ENCODE measurements at places on chromosomes 13 and 19. TPM values are rescaled to one million over a fixed set of nuclear protein-coding genes. Genes with fewer than 3 reads are reported as not detected.
A peak's percentile ranks its signal among the peaks of the same experiment; 100 is the strongest.

TBXA2R gene
- 1.5 TPM for total RNA-seq

ERICH4 gene
- total RNA-seq: not detected

GIPC3 gene
- 0.65 TPM for total RNA-seq

RASIP1 gene
- 74.0 TPM for total RNA-seq

IGFL3 gene
- not detected for total RNA-seq

CFD gene
- 1.2 TPM for total RNA-seq

SIGLEC9 gene
- total RNA-seq: 0.20 TPM

ZNF544 gene
- total RNA-seq: 58.5 TPM

PNMA8A gene
- not detected for total RNA-seq

KLK3 gene
- not detected for total RNA-seq

SERP2 gene
- total RNA-seq: 1.5 TPM

SIGLEC11 gene
- total RNA-seq: not detected

RAX2 gene
- total RNA-seq: not detected

ZSCAN22 gene
- 2.0 TPM for total RNA-seq

SKA3 gene
- total RNA-seq: 1.8 TPM

KLHL1 gene
- total RNA-seq: not detected

ZNF541 gene
- total RNA-seq: 0.20 TPM

EML2 gene
- 15.1 TPM for total RNA-seq

ZNF529 gene
- 3.5 TPM for total RNA-seq

ZNF296 gene
- total RNA-seq: under 0.01 TPM

KLK2 gene
- total RNA-seq: not detected

- DNase-seq: no peak
Measured at GRCh38 chr19:33347300-33347699, 26.2 kb upstream of the CEBPG start.

DNA sequence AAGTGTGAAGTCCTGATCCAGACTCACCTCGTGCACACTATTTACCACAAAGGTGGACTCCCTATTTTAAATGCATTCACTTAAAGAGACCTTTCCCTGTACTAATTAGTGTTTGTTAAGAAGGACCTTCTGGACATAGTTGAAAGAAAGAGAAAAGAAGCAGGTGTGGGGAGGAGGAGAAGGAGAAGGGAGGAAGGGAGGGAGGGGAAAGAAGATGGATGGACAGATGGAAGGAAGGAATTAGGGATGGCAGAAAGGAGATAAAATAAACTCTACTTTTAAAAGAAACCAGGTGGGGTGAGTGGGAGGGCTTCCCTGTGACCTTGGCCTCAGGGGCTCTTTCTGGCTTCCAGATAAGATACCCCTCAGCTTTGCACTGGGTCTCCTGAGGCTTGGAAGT, 21.4 kb downstream of the ZNF175 start:
- DNase-seq: no peak

GRCh38 chr13:31093145-31093885, 68.4 kb downstream of the HSPH1 start:
- no peak for DNase-seq

- DNase-seq: peak; percentile 30
Measured at GRCh38 chr19:29858000-29858596, 46.3 kb downstream of the CCNE1 start.

DNA sequence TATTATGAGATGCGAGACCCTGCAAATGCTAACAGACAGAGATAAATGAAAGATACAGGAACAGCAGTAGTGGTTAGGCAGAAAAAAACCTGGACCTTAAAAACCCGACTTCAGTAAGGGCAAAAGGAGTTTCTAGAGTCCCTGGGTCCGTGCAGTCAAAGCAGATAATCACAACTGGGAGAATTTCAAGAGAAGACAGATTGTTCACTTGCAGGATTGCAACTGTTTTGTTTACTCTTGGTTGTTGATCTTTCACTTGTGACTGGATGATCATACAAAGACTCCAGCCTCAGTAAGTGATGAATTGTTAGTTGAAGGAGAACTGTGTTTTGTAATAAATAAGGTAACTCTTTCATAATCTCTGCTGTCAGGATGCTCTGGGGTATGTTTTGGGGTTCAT, 135.1 kb downstream of the GPC6 start:
- no peak for DNase-seq

DNA sequence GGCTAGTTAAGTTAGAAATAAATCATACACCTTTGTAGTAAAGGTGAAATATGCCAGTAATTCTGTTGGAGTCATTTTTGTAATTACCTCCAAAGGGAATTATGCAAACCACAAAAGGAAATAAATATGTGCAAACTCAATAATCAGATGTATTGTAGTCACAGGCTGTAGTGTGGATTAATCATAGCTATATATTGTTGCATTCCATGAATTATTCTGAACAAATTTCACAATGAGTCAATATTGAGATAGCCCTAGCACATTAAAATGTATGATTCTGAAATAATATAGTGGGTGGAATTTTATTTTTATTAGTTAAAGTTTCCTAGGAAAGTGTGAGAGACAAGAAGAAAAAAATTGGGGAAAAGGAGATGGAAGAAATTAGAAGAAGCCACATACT, 790.5 kb upstream of the PCDH20 start:
- no peak for DNase-seq

- DNase-seq: peak; percentile 27
Measured at GRCh38 chr19:51480590-51480989, 2.3 kb downstream of the CEACAM18 start.

GRCh38 chr19:29519146-29519545, 6.6 kb upstream of the VSTM2B start:
- DNase-seq: no peak

- no peak for DNase-seq
Measured at GRCh38 chr19:13757805-13758772, 6.2 kb upstream of the MRI1 start.

GRCh38 chr19:19224852-19225494, 13.2 kb downstream of the NCAN start:
- DNase-seq: peak; percentile 54

DNA sequence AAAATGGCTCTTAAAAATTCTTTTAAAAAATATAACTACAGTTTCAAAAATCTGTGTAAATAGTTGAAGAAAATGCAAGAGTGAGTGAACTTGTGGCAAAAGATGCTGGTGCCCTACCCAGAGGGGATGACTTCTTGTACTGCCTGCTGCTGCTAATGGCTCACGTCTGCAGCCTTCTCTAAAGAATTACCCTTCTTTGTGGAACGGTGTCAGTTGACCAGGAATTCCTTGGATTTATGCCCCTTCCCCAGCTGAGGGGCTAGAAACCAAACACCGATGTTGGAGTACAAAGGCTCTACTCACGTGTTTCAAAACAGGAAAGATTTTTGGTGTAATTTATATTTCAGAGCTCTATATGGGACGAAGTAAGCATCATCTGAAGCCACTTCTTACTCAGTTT, 1582.8 kb downstream of the OLFM4 start:
- no peak for DNase-seq

DNA sequence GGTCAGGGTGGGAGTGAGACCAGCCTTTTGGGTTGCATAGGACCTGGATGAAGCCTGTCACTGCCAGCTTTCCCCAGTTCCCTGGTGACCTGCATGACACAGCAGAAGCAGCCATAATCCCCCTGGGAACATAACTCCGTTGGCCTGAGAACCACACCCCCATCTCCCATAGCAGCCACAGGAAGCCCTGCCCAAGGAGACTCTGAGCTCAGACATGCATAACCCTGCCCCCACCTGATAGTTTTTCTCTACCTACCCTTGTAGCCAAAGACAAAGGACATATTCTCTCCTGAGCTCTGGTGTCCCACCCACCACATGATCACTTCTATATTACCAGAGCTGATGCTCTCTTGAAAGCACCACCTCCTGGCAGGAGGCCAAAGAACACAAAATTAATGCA, 413.5 kb upstream of the HTR2A start:
- no peak for DNase-seq

GRCh38 chr13:60175571-60175970, 11.8 kb upstream of the DIAPH3 start:
- no peak for DNase-seq

- no peak for DNase-seq
Measured at GRCh38 chr13:96785986-96786385, 208.3 kb downstream of the OXGR1 start.

- DNase-seq: no peak
Measured at GRCh38 chr19:45321848-45322247, 827 bp downstream of the CKM start.

- no peak for DNase-seq
Measured at GRCh38 chr13:40876020-40876738, 86.8 kb downstream of the SLC25A15 start.

DNA sequence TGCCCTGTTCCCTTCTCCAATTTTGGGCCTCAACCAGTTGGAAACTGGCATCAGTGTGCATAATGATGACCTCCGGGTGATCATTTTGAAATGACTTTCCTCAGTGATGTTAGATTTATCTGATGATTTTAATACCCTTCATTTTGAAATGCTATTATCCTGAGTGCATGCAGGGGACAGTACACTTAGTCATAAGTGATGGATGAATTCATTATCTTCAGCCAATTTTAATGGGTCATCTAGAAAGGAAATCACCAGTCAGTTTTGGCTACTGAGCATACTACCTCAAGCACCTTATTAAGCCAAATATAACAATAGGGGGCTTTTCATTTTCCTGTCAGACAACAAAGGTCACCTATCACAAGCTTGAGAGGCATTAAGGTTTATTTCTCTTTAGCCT, 118.5 kb upstream of the MIR17HG start:
- DNase-seq: peak; percentile 57

DNA sequence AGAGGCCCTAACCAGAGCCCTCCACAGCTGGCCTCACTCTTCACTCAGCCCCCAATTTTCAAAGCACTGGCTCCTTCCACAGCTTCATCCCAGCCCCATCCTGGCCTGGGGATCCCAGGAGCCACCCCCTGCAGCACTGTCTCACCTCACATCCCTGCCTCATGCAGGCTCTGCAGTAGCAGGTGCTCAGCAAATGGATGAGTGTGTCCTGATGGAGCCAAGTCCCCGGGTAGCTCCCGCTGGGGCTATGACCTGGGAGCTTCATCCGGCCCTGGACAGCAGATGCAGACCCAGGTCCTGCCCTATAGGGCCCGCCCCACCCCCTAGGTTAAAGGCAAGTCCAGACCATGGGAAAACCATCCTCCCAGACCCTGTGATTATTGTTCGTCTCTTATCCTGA, 143.2 kb upstream of the ZNF507 start:
- DNase-seq: no peak

DNA sequence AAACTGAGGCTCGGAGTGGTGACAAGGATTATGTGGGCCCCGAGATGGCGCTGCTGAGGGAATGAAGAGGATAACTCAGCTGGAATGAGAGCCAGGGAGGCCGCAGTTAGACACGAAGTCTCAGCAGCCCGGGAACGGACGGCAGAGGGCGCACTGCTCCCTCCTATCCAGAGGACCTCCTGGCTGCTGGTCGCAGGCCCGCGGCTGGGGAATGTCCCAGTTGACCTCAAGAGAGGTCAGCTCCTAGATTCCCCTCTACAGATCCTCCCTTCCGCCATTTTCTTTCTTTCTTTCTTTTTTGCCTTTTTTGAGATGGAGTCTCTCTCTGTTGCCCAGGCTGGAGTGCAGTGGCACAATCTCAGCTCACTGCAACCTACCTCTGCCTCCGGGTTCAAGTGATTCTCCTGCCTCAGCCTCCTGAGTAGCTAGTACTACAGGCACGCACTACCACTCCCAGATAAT, 24.1 kb upstream of the ASPDH start:
- DNase-seq: peak; percentile 86

GRCh38 chr19:56085571-56086275, 35.4 kb downstream of the ZNF787 start:
- DNase-seq: no peak

DNA sequence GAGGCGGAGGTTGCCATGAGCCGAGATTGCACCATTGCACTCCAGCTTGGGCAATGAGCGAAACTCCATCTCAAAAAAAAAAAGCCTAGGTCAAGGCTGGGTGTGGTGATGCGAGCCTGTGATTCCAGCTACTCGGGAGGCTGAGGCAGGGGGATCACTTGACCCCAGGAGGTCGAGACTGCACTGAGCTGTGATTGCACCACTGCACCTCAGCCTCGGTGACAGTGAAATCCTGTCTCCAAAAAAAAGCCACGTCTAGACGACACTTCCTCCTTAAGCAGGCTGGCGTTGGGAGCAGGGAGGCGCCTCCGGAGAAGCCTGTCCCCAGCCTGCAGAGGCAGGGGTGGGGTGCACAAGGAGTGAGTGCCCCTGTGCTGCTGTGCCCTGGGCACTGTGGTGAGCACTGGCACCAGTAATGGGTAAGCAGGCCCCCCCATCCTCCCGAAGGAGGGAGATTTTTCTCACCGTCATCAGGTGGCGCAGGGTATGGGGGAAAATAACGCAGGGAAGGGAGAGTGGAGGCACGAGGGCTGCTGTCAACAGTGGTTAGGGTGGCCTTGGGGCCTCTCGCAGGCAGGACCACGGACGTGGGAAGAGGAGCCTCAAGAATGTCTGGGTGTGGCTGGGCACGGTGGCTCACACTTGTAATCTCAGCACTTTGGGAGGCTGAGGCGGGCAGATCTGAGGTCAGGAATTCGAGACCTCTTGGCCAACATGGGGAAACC, 706 bp downstream of the P2RY11 start:
- no peak for DNase-seq

DNA sequence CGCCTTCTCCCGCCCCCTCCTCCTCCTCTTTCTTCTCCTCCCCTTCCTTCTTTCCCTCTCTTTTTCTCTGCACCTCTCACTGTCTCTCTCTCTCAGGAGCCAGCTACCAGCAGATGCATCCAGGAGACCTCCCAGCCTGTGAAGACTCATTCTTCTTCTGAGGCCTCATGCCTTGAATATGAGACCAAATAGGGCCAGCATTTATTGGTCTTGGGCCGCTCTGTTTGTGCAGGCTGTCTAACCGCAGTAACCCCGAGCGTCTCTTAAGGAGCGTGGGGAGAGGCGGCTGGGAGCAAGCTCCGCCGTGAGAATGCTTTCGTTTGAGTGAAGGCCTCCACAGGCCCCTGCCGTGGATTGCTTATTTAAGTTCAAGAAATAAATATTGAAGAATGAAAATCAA, 167.0 kb downstream of the NUFIP1 start:
- no peak for DNase-seq

DNA sequence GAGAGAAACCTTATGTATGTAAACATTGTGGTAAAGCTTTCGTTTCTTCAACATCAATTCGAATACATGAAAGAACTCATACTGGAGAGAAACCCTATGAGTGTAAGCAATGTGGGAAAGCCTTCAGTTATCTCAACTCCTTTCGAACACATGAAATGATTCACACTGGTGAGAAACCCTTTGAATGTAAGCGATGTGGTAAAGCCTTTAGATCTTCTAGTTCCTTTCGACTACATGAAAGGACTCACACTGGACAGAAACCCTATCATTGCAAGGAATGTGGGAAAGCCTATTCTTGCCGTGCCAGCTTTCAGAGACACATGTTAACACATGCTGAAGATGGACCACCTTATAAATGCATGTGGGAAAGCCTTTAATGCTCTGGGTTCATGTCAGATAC, 24.7 kb downstream of the ZNF136 start:
- DNase-seq: no peak

GRCh38 chr19:55099557-55100506, 17.6 kb downstream of the PPP1R12C start:
- DNase-seq: no peak

- no peak for DNase-seq
Measured at GRCh38 chr19:35514282-35514809, 897 bp upstream of the DMKN start.

GRCh38 chr13:86737334-86737932, 933.7 kb upstream of the SLITRK5 start:
- DNase-seq: no peak

GRCh38 chr19:46863818-46864629, 3.2 kb downstream of the ARHGAP35 start:
- peak; percentile 20 for DNase-seq

Data from lung microvascular endothelial cell (primary cell).